ENCODE measurements at places on chromosomes 4 and X. TPM values are rescaled to one million over a fixed set of nuclear protein-coding genes. Genes with fewer than 3 reads are reported as not detected.

Gene SPANXN4
- not detected for total RNA-seq

Gene PAK3
- not detected for total RNA-seq

Gene VCX3B
- total RNA-seq: not detected

Gene MAGEB10
- total RNA-seq: not detected

Gene ANXA10
- total RNA-seq: not detected

Gene BGN
- total RNA-seq: not detected

DNA sequence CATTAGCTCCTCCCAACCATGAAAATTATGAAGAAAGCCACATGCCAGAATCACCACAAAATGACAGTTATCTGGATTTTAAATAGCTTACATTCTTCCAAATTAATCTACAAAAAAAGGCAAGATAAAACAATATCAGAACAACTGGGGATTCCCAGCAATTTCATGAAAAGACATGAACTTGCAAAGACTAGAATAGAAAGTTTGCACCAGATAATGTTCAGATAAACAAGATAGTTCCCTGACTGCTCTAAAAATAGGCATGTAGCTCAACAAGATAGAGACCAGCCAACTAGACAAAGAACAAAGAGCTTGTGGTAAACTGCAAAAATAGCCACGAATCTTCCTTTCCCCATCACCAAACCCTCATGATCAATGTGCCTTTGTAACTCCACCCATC lies 30.3 kb upstream of the DDX53 start:
- H3K4me3 ChIP-seq: no peak overlapping the region
- no peaks in the 10 kb centered on the region for H3K27me3 ChIP-seq
- no peak for DNase-seq

GRCh38 chr4:53361451-53361850 lies 4.4 kb downstream of the SCFD2 start:
- peaks cover 5% of the 10 kb centered on the region for H3K36me3 ChIP-seq
- H3K4me1 ChIP-seq: peaks cover 50% of the 10 kb centered on the region
- no peak overlapping the region for H3K27ac ChIP-seq
- DNase-seq: no peak
- H3K4me3 ChIP-seq: no peak overlapping the region

- H3K4me3 ChIP-seq: no peak overlapping the region
- no peaks in the 10 kb centered on the region for H3K27me3 ChIP-seq
- H3K4me1 ChIP-seq: no peaks in the 10 kb centered on the region
- no peak overlapping the region for H3K27ac ChIP-seq
- DNase-seq: no peak
Measured at GRCh38 chr4:149245333-149245732, 570.3 kb downstream of the IQCM start.

DNA sequence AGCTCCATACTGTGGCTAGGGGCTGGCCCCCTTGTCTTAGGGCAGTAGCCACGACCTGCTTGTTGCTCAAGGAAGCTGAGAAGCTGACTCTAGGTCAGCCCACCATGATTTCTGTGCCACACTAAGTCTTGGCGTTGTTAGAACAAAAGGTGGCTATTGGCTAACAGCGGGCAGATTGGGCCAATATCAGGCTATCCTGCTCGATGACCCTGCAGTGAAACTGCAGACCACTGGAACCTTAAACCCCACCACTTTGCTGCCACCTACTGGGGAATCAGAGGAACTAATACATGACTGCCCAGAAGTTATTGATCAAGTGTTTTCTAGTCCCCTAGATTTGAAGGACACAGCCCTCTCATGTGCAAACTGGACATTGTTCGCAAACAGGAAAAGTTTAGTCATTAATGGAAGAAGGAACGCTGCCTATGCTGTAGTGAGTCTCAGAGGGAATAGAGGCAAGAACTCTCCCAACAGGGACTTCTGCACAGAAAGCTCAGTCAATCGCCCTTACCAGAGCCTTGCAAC lies 17.0 kb upstream of the PAPSS1 start:
- no peak overlapping the region for H3K27ac ChIP-seq
- DNase-seq: peak; percentile 79
- no peaks in the 10 kb centered on the region for H3K27me3 ChIP-seq

- peaks cover 11% of the 10 kb centered on the region for H3K4me1 ChIP-seq
- no peak overlapping the region for H3K4me3 ChIP-seq
- no peaks in the 10 kb centered on the region for H3K36me3 ChIP-seq
- no peak for DNase-seq
Measured at GRCh38 chr4:6968496-6968895, 58.9 kb downstream of the TBC1D14 start.

DNA sequence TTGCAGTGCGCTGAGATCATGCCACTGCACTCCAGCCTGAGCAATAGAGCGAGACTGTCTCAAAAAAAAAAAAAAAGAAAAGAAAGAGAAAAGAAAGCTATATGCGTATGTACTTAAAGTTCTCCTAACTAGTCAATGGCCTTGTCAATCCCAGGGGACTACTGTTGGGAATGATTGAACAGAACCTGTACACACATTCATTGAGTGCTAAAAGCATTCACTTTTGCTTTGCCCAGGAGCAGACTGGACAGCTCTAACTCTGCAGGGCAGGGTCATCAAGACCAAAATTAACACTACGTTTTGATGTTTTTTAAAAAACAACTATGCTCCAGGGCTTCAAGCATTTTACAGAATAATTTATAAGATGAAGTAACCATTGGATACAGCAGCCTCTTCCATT lies 106.2 kb downstream of the FNIP2 start:
- H3K36me3 ChIP-seq: no peaks in the 10 kb centered on the region
- DNase-seq: no peak
- no peaks in the 10 kb centered on the region for H3K4me1 ChIP-seq
- H3K27me3 ChIP-seq: no peaks in the 10 kb centered on the region

DNA sequence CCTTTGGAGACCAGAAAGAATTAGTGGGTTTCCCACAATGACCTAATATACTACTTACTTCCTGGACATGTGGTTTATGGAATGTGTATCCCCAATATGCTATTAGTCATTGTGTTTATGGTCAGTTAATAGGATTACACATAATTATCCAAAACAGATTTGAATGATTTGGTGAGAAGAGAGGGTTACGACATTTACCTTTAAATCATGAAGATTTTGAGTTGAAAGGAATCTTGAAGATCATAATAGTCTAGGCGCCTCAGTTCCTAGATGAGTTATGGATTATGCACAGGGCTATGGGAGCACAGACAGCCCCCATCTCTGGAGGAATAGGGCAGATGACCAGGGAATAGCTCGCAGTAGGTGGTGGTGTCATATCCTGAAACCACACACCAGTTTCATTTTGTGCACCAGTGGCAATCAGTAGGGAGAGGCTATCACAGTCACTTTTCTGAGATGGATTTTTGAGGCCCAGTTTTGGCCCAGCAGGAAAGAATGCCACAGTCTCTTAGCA lies 61.3 kb downstream of the SEPTIN11 start:
- no peak overlapping the region for H3K4me3 ChIP-seq
- DNase-seq: no peak
- H3K36me3 ChIP-seq: 0 out of 2 replicates have a peak, but pooled peaks cover 2% of the 10 kb centered on the region
- no peaks in the 10 kb centered on the region for H3K4me1 ChIP-seq
- H3K27me3 ChIP-seq: no peaks in the 10 kb centered on the region

DNA sequence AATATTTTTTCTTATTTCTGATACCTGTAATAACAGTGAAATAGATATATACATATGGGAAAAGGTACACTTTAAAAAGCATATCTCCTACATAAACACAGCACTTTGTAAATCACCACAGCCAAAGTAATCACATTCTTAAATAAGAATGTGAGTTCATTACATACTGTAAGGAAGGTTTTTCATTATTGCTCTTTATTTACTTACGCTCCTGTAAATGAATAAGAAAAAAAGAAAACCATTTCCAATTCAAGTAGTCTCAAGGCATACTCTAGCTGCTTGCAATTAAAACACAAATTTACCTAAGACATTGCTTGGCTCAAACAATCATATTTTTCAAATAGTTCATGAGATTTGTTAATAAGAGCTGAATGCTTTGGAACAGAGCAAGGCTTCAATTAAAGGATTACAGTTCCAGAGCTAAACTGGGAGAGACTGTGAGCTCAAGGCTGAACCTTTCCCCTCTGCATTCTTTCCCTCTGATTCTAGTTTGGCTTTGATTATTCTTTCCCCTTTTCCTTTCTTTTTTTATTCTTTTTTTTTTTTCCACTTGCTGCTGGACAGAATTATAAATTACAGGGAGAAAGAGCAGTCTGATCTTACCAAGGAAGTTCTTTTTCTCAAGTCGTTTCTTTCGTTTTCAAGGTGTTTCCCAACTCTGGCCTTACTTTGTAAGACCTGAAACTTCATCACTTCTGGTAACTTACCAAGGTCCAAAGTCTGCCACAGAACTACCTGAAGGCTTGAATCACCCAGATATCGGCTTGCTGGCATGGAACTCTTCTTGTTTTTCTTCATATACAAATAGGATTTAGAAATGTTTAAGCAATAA lies 278.3 kb downstream of the INPP4B start:
- no peak overlapping the region for H3K4me3 ChIP-seq
- no peaks in the 10 kb centered on the region for H3K36me3 ChIP-seq
- H3K27ac ChIP-seq: no peak overlapping the region

GRCh38 chr4:89114100-89114499 lies 2.8 kb downstream of the TIGD2 start:
- peaks cover 17% of the 10 kb centered on the region for H3K4me1 ChIP-seq
- H3K4me3 ChIP-seq: no peak overlapping the region
- H3K27me3 ChIP-seq: no peaks in the 10 kb centered on the region
- no peak overlapping the region for H3K27ac ChIP-seq
- no peaks in the 10 kb centered on the region for H3K36me3 ChIP-seq

GRCh38 chr4:181688872-181689271 lies 554.3 kb upstream of the TENM3 start:
- H3K27me3 ChIP-seq: no peaks in the 10 kb centered on the region
- no peaks in the 10 kb centered on the region for H3K36me3 ChIP-seq
- H3K27ac ChIP-seq: no peak overlapping the region
- no peak overlapping the region for H3K4me3 ChIP-seq
- no peak for DNase-seq

DNA sequence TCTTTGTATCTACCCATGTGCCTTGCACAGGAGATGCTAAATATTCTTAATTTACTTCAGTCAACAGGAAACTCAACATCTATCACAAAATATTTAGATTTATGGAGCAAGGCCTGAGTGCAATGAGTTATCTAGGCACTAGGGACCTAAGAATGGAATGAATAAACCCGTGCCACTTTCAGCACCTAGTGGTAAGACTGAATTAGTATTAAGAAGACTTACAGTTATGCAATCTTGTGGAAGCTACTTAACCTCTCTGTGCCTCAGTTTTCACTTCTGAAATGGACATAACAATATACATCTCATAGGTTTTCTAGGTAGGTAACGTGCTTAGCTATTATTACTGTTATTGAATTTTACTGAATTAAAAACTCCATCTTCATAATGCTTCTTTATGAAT lies 144.6 kb upstream of the MAP3K15 start:
- no peaks in the 10 kb centered on the region for H3K36me3 ChIP-seq
- peaks cover 21% of the 10 kb centered on the region for H3K4me1 ChIP-seq
- H3K27ac ChIP-seq: no peak overlapping the region
- no peaks in the 10 kb centered on the region for H3K27me3 ChIP-seq
- H3K4me3 ChIP-seq: no peak overlapping the region

- H3K27ac ChIP-seq: no peak overlapping the region
- no peak overlapping the region for H3K4me3 ChIP-seq
- no peaks in the 10 kb centered on the region for H3K36me3 ChIP-seq
- no peaks in the 10 kb centered on the region for H3K4me1 ChIP-seq
- no peaks in the 10 kb centered on the region for H3K27me3 ChIP-seq
- DNase-seq: no peak
Measured at GRCh38 chr4:78481180-78481579, 70.4 kb upstream of the ANXA3 start.

DNA sequence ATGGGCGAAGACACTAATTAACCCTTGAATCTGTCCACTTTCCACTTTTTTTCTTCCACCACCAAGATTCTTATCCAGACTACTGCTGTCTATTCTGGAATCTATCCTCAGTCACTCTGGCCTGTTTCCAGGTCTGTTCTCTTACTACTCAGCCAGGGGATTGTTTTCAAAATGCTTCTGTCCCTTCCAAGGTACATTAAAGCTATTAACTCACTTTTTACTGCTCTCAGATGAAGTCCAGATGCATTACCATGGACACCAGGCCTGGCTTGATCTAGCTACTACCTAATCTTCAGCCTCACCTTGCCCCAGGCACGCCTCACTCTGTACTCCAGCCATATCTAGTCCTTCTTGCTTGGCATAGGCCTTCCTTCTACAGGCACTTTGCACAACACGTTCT lies 66.4 kb downstream of the GALNT7 start:
- peaks cover 45% of the 10 kb centered on the region for H3K4me1 ChIP-seq
- no peak for DNase-seq
- H3K4me3 ChIP-seq: no peak overlapping the region
- H3K27me3 ChIP-seq: no peaks in the 10 kb centered on the region

DNA sequence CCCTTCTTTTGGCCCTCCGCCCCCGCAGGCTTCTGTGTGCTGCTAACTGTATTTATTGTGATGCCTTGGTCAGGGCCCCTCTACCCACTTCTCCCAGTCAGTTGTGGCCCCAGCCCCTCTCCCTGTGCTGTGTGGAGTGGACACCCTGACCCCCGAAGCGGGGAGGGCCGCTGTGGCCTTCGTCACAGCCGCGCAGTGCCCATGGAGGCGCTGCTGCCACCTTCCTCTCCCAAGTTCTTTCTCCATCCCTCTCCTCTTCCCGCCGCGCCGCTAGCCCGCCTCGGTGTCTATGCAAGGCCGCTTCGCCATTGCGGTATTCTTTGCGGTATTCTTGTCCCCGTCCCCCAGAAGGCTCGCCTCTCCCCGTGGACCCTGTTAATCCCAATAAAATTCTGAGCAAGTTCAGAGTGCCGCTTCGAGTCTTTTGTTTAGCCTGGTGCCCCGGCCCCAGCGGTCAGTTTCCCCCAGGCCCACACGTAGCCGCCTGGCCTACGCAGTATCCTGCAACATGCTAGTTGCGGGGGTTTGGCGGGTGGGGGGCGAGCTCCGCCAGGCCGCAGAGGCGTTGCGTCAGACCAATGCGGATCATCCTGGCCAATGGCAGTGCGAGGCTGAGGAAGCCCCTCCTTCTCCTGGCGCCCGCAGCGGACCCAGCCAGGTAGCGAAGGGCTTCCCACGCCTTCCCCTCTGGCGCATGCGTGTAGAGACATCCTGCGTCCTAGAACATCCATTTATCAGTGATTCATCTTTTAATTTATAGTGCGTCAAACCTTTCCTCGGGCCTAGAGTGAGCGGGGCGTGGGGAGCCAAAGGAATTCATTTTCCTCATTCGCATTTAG lies 5.6 kb upstream of the KANTR start:
- DNase-seq: peak; percentile 89
- no peak overlapping the region for H3K27ac ChIP-seq
- no peaks in the 10 kb centered on the region for H3K27me3 ChIP-seq
- H3K4me1 ChIP-seq: peaks cover 19% of the 10 kb centered on the region
- peak overlapping the region; percentile 58 for H3K4me3 ChIP-seq

GRCh38 chr4:152734015-152734698 lies 45.4 kb downstream of the TIGD4 start:
- no peaks in the 10 kb centered on the region for H3K4me1 ChIP-seq
- no peak overlapping the region for H3K4me3 ChIP-seq
- no peak for DNase-seq

GRCh38 chrX:24398766-24399165 lies 38.3 kb downstream of the SUPT20HL1 start:
- no peak overlapping the region for H3K27ac ChIP-seq
- H3K4me1 ChIP-seq: no peaks in the 10 kb centered on the region
- no peak for DNase-seq
- no peak overlapping the region for H3K4me3 ChIP-seq
- H3K36me3 ChIP-seq: no peaks in the 10 kb centered on the region

GRCh38 chr4:22427675-22428074 lies 88.2 kb downstream of the ADGRA3 start:
- no peaks in the 10 kb centered on the region for H3K27me3 ChIP-seq
- DNase-seq: no peak
- no peak overlapping the region for H3K27ac ChIP-seq
- H3K4me3 ChIP-seq: no peak overlapping the region

GRCh38 chr4:10172278-10172921 lies 55.8 kb upstream of the WDR1 start:
- no peak for DNase-seq
- H3K27me3 ChIP-seq: no peaks in the 10 kb centered on the region
- no peaks in the 10 kb centered on the region for H3K4me1 ChIP-seq

Measured in Karpas-422 (cell line).